ENCODE measurements at places on chromosomes 5 and 9. TPM values are rescaled to one million over a fixed set of nuclear protein-coding genes. Genes with fewer than 3 reads are reported as not detected.
A peak's percentile ranks its signal among the peaks of the same experiment; 100 is the strongest.

Gene LCN12
- 42.9 TPM for total RNA-seq

Gene COX7C
- 461 TPM for total RNA-seq

Gene TMEM8B
- total RNA-seq, result 18.3 TPM

Gene DBH
- total RNA-seq, result not detected

Gene ANKRD20A1
- total RNA-seq, result 4.2 TPM

Gene PPIC
- 46.1 TPM for total RNA-seq

Gene SOWAHA
- total RNA-seq, result 4.1 TPM

Gene AMBP
- total RNA-seq, result 5.3 TPM

Gene NUTM2F
- not detected for total RNA-seq

Gene IFNE
- 1.1 TPM for total RNA-seq

Gene ANKRD31
- total RNA-seq, result 0.38 TPM

DNA sequence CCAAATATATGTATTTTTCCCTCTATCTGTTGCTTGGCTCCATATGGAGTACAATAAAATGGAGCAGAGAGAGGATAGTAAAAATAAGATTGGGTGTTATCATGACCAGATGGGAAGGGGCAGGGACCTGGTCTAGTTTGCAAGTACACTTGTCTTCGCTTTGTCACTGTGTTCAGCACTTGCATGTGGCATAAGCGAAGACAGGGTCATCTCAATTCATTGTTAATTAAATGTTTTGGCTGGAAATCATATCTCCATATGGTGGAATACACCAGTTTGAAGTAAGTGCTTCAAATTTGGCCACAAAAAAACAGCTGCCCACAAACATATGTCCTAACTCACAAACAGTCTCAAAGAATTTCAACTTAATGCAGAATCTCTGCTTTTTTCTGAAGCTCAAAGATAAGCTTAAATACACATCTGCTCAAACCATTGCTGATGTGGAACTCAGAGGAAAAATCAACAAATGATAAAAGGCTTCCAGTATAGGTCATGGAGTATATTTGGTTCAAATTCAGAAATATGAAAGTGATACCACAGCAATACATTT, 865.4 kb downstream of the TLE4 start:
- peak; percentile 3 for DNase-seq

GRCh38 chr5:157362012-157362411, 96.1 kb downstream of the CYFIP2 start:
- no peak for DNase-seq

GRCh38 chr9:26234865-26235264, 556.6 kb upstream of the TUSC1 start:
- no peak for DNase-seq

DNA sequence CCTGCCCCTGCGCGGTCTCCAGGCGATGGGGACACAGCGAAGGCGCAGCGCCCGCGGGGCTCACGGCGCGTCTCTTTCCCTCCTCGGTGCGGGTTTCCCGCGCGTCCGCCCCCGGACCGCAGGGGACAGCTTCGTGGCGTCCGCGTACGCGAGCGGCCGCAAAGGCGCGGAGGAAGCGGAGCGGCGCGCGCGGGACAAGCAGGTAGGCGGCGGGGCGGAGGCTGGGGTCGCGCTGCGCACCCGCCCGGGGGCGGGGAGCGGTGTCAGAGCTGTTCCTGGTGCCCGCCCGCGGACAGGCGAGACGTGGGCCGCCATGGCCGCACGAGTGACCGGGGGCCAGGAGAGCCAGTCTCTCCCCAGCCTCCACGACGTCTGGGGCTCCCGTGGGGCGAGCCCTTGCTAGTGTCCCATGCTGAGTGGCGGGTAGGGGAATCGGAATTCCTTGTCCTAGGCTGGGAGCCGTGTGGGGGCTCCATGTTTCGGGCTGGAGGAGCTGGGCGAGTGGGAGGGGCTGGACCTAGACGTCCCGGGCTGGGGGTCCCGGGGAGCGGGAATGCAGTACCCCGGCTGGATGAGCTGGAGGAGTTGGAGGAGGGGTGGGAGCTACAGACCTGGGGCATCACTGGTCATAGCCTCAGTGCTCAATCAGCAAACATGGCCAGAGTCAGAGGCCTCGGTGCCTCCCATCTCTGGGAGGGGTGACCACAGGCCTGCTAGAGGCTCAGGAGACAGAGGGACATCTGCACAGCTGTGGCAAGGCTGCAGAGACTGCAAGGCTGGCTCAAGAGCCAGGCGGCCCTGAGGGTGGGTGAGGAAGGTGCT, 968 bp downstream of the NKD2 start:
- DNase-seq, result no peak

DNA sequence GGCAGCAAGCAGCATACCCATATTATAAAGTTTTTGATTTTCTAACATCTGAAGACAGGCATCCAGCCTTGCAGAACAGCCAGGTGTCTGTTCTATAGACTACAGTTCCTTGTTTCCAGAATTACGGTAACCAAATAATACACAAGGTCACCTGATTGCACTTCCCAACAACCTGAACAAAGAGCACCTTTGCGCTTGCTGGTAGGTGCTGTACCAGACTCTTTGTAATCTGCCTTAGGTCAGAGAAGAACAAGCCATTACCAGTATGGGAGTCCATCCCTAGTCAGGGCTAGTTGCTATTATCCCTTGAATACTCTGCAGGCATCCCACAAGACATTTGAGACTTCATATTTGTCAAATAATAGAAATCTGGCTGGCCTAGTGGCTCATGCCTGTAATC, 256.2 kb downstream of the ARRDC3 start:
- DNase-seq, result no peak

DNA sequence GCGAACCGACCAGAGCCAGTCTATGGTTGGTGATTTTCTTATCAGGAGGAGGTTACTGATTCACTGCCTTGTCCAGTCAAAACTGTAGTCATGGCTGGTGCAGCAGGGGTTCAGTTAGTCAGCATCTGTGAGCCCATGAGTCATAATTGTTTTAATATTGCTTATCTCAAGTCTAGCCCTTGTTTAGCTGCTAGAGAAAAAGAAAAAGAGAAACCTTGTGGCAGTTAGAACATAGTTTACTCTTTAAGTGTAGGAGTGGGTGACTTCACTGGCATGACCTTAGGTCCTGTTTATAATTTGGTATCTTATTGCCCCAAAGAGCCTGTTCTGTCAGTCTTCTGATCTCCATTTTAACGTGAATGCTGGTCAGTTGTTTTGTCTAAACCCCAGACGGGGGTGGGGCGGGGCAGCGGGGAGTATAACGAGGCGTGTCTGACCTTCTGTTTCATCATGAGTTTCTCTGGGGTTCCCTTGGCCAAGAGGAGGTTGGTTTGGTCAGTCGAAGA, 76.9 kb upstream of the NFIL3 start:
- DNase-seq, result no peak

GRCh38 chr9:38423973-38424843, at the start of gene IGFBPL1:
TSS of gene IGFBPL1 (minus strand) at chr9:38424454. CDS start at chr9:38424424, 30 bp downstream.
- DNase-seq, result no peak

DNA sequence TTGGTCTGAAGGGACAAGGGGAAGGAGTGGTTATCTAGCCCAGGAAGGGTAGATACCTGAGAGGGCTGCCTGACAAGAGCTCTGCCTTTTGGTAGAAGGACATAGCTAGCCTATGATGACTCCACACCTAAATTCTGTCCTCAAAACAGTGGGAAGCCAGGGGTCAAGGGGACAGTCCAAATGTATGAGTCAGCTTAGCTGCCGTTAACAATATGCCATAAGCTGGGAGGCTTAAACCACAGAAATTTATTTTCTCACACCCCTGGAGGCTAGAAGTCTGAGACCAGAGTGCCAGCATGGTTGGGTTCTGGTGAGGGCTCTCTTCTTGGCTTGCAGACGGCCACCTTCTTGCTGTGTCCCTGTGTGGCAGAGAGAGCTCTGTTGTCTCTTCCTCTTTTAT, 306.4 kb downstream of the NTRK2 start:
- no peak for DNase-seq

DNA sequence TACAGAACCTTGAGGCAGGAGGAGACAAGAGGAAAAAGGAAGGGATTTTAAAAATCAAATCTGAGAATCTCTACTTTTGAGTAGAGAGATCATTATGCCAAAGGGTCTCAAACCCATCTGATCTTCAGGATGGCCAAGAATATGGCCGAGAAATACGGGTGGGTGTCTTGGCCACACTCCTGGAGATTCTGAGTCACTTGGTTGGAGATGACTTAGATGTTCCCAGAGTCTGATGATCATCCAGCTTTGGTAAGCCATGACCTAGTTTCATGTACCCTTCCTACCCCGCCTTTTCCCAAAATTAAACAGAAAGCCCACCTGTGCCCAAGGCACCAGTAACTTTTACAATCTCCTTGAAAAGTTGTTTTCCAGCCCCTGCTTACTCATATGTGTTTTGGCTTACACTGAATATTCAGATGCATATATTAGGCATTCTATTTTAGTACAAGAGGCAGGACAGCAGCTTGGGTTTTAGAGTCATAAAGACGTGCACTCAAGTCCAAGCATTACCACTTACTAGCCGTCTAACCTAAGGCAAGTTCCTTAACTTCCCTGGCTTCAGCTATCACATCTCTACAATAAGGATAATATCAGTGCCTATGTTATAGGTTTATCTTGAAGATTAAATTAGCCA, 167.0 kb upstream of the GPR151 start:
- DNase-seq, result no peak

- no peak for DNase-seq
These were observed 10.1 kb upstream of the PLPPR1 start for GRCh38 chr9:101018467-101018866.

- DNase-seq, result no peak
These were observed 31.0 kb upstream of the RXRA start for GRCh38 chr9:134295101-134295745.

DNA sequence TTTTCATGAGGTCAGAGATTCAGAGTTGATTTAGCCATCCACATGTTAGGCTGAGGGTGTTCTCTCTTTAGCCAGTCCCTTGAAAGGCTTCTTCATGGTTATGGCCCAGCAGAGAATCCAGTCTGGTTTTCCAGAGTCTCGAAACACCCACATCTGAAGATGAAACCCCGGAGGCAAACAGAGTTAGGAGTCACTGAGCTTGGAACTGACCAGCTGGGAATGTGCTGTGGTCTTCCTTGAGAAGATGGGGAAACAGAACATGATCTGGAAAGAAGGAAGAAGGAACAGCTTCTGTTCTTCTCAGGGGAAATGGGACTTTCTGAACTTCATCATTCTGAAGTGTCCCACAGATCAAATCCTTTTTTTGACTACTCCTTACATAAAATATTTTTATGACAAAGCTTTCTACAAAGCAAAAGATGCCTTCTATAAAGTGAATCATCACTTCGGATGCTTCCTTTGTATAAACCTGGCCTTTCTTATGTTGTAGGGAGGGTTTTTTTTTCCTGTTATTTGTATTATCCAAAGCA, 45.4 kb downstream of the ZNF618 start:
- DNase-seq, result no peak

Data from kidney (tissue), 22 donors.